ENCODE measurements at places on chromosomes 2 and 18. TPM values are rescaled to one million over a fixed set of nuclear protein-coding genes. Genes with fewer than 3 reads are reported as not detected.

The FER1L5 gene
- total RNA-seq: not detected

The EVX2 gene
- total RNA-seq: not detected

The CPLX4 gene
- total RNA-seq: not detected

The KHK gene
- total RNA-seq: 4.0 TPM

DNA sequence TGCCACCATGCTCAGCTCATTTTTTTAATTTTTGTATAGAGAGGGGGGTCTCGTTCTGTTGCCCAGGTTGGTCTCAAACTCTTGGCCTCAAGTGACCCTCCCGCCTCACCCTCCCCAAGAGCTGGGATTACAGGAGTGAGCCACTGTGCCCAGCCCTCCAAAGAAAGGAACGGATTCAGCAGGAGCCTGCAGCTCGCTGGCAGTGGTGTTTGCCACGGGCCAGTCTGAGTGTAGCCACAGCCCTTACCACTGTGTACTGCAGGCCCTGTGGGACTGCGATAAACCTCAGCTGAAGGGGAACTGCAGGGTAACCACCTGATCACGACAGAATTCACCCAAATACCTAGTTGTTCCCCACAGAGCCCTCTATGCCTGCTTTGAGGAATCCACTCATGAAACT, 6.8 kb downstream of the COPS9 start:
- no peak for DNase-seq

- no peak for DNase-seq
Observed at GRCh38 chr2:3643371-3644245, 14.4 kb upstream of the ALLC start.

GRCh38 chr2:24491542-24492420, 727 bp downstream of the NCOA1 start:
- peak; percentile 30 for DNase-seq

DNA sequence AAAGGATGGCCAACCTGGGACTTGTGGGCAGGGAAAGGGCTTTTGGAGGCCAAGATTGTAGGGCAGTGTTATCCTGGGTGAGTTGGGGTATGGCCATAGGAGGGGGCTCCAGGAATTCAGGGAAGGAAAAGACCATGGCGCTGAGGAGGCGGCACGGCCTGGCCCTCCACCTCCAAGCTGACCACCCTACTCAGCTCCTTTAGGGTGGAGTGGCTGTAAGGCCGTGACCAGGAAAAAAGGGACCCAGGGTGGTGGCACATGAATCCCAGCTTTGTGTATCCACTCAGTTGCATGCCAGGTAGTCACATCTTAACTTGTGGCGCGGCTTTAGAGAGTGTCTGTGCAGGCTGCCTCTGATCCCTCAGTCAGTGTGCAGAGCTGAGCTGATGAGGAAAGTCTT, 168.1 kb downstream of the AGAP1 start:
- no peak for DNase-seq

DNA sequence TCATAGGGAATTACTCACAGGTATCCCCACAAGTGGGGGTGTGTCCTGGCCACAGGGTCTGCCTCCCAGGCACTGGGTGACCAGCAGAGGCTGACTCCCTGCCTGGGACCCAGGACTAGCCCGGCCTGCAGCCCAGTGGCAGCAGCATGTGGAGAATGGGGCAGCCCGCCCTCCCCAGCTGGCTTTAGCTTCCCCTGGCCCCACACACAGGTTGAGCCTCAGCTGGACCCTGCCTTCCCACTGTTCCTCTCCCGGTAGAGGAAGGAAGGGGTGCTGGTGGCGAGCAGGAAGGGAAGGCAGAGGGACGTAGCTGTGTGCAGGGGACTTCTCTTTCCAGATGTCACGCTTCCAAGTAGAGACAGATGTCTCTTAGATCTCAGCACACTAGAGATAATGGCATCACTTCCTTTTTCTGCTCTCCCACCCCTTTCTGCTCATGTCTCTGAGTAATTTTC, 51.4 kb downstream of the EMILIN2 start:
- DNase-seq: no peak

DNA sequence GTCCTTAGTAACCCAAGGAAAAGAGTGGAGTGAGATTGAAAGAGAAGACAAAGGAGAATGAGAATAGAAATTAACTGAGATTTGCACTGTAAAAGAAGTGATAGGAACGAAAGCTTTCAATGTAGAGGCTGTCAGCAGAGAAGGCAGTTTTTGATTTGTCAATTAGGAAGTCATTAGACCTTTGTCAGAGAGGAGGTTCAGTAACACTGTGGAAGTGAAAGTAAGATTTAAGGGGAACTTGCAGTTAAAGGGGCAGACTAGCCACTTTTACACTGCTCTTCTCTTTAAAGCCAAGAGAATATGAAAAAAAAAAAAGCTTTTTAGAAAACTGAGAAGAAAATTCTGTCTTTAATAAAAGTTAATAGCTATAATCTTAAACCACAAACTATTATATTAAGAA, 11.5 kb upstream of the KYNU start:
- peak; percentile 12 for DNase-seq
